ENCODE measurements at places on chromosomes 4 and X. TPM values are rescaled to one million over a fixed set of nuclear protein-coding genes. Genes with fewer than 3 reads are reported as not detected.

Gene ARR3
- not detected for total RNA-seq

Gene ADH4
- not detected for total RNA-seq

DNA sequence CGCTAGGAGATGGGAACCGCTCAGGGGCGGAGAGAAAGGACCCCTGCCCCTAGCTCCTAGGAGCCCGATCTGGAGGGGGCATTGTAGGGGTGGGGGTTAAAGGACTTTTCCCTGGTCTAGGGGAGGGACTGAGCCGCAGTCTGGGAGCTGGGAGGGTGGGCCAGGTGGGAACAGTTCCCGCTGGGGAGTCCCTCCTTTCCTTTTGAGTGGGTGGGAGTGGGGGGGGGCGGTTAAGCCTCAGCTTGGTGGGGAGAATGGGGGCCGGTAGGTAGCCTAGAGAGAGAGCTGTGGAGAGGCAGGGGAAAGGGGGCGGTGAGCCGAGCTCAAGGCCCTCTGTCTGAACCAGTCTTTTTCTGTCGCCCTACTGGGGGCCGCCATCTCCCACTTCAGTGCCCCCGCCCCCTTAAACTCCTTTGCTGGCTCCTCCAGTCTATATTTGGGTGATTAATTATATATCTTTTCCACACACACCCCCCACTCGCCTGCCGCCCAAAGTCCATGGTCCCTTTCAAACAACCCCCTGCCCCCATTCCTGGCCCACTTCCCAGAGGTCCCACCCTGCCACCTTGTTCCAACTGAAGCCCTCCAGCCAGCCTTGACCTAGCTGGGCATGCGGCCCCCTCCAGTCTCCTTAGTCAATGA, 822 bp downstream of the ZNF275 start:
- peaks cover 9% of the 10 kb centered on the region for H3K27me3 ChIP-seq
- H3K36me3 ChIP-seq: peaks cover 35% of the 10 kb centered on the region
- peaks cover 49% of the 10 kb centered on the region for H3K4me1 ChIP-seq
- no peak for DNase-seq

Gene TIGD4
- total RNA-seq: 0.44 TPM

DNA sequence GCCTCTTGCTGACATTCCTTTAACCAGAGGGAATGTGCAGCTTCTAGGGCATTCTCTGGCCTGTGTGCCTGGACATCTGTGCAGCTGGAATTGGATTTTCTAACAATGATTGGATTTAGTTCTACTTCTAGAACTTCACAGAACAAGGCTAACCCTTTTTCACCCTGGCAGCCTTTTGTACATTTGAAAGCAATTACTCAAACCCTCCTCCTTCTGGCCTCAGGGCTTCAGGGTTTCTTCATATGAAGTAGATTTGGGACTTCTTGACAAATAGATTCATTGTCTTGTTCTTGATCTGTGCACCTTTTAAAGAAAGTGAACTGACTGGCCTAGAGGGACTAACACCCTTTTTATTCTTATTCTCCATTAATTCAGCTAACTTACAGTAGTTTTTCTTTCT, 30.1 kb downstream of the SPATA18 start:
- H3K36me3 ChIP-seq: no peaks in the 10 kb centered on the region
- no peak overlapping the region for H3K4me3 ChIP-seq
- H3K4me1 ChIP-seq: no peaks in the 10 kb centered on the region
- H3K27ac ChIP-seq: no peak overlapping the region
- no peak for DNase-seq

Gene XKRX
- not detected for total RNA-seq

GRCh38 chr4:182447767-182448280, 204.6 kb downstream of the TENM3 start:
- peaks cover 13% of the 10 kb centered on the region for H3K4me1 ChIP-seq
- H3K36me3 ChIP-seq: peaks cover 3% of the 10 kb centered on the region
- H3K27ac ChIP-seq: no peak overlapping the region
- no peak for DNase-seq

Gene ARFIP1
- 20.3 TPM for total RNA-seq

- no peak overlapping the region for H3K4me3 ChIP-seq
- H3K27ac ChIP-seq: no peak overlapping the region
- no peaks in the 10 kb centered on the region for H3K27me3 ChIP-seq
- no peaks in the 10 kb centered on the region for H3K36me3 ChIP-seq
- no peaks in the 10 kb centered on the region for H3K4me1 ChIP-seq
- DNase-seq: no peak
Observed at GRCh38 chr4:3792813-3793212, 26.6 kb downstream of the ADRA2C start.

Gene DCAF8L2
- total RNA-seq: not detected

Gene KDR
- total RNA-seq: not detected

DNA sequence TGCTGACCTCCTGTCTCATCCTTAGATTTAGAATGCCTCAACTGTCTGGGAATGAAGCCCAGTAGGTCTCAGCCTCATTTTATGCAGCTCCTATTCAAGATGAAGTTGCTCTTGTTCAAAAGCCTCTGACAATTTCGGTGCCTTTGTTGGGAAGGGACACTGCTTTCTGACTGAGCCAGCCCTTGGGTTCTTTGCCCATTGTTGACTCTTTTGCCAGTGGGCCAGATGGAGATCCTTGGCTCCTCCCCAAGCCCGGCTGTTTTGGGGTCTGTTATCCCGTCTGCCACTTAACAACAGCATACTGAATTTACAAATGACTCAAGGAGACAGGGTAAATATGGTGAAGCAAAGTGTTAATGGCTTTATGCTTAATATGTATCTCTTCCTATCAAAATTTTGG, 58.3 kb upstream of the PRKX start:
- no peak overlapping the region for H3K27ac ChIP-seq
- H3K27me3 ChIP-seq: peaks cover 8% of the 10 kb centered on the region
- DNase-seq: no peak
- no peak overlapping the region for H3K4me3 ChIP-seq

GRCh38 chr4:109764789-109765402, 35.0 kb upstream of the PLA2G12A start:
- no peak for DNase-seq
- H3K4me1 ChIP-seq: no peaks in the 10 kb centered on the region

Measured in activated CD8-positive, alpha-beta T cell treated with anti-CD3 and anti-CD28 coated beads, Interleukin-2, amount 10 ng/mL, durations not matched to agents 7 days and 5 days (primary cell).